OCI-LY7 (cell line): ENCODE measurements at places on chromosomes 1 and 21. TPM values are rescaled to one million over a fixed set of nuclear protein-coding genes. Genes with fewer than 3 reads are reported as not detected.
A peak's percentile ranks its signal among the peaks of the same experiment; 100 is the strongest.

The FCER1A gene
- total RNA-seq = not detected in 2 replicates

The E2F2 gene
- 212 and 224 TPM in 2 replicates for total RNA-seq

The SLC25A34 gene
- total RNA-seq = 2.2 TPM in 2 replicates

The ADORA3 gene
- 0.17 TPM in 1 of 2 replicates, not detected in the other for total RNA-seq

GRCh38 chr21:28375708-28376385, 616.8 kb downstream of the LTN1 start:
- DNase-seq = no peak

GRCh38 chr21:46194374-46195334, 10.4 kb upstream of the SPATC1L start:
- DNase-seq = no peak

DNA sequence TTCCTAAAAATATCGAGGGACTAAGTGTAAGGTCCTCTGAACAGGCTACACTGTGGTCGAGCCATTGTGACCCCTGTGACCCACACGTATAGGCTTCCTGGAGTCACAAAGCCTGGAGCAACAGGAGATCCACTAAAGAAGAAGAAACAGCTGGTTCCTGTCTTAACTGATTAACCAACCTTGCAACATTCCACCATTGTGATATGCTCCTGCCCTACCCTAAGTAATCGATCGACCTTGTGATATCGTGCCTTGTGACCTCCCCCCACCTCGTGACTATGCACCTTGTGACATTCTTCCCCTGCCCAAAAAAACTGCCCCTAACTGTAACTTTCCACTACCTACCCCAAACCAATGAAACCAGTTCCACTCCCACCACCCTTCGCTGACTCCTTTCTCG, 304.6 kb upstream of the FAM78B start:
- no peak for DNase-seq

- peak; percentile 8 for DNase-seq
Measured at GRCh38 chr21:26732432-26733221, 112.6 kb downstream of the ADAMTS1 start.

DNA sequence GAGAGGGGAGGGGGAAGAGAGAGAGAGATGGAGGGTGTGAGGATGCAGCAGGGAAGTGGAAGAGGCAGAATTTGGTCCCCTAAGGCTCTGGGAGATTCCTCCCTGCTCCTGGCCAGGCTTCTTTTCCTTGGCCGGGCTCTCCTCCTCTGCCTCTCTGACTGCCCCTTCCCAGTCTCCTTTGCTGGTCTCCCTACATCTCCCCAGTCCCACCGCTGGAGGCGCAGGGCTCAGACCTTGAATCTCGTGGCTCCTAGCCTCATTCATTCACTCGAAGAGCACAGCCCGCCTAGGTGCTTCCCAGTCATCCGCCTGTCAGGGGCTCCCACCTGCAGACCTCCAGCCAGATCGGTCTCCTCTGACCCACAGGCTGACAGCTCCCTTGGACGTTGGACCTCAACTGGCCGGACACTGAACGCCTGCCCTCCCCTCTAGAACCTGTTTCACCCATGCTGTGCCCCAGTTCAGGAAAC, 76.5 kb downstream of the VWA5B1 start:
- DNase-seq = peak; percentile 35

DNA sequence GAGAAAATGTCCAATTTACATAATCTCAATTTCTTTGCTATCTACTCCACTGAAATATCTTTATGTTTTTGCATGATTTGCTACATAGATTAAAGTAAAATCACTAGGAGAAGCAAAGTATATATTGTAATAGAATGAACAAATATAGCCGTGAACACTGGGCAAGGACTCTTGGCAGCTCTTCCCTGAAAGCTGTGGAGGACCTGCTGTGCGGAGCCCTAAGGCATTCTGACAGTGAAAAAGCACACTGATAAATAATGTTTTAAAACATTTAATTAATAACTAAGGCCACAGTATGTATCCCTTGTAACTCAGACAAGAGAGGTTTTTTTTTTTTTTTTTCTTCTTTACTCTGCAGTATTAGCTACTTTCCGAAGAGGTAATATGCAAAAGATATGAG, 256.1 kb upstream of the DPYD start:
- DNase-seq = no peak

GRCh38 chr21:44426663-44427191, 28.6 kb upstream of the LRRC3 start:
- no peak for DNase-seq

GRCh38 chr21:25092441-25093011, 514.8 kb downstream of the MRPL39 start:
- DNase-seq = no peak

DNA sequence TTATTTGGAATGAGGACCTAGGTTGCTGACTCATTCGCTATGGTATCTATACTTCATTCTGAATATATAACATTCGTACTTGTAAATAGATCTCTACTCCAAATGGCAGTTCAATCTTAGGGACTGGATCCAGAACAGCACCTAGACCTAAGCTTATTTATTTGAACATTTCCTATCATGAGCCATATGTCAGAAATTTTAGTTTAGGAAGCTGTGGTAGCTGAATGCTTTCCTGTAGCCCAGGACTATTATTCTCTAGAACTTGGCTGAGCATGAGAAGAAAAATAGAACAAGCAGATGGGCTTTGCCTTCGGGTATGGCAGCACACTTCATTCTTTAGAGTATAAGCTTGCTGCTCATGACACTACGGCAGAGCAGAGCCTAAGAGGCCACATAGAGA, 1114.4 kb upstream of the B3GALT2 start:
- no peak for DNase-seq

GRCh38 chr1:16981269-16981849, 939 bp upstream of the MFAP2 start:
- DNase-seq = no peak

GRCh38 chr1:55584526-55585401, 369.6 kb upstream of the USP24 start:
- DNase-seq = no peak
